ENCODE measurements at places on chromosomes 5 and 9.
A peak's percentile ranks its signal among the peaks of the same experiment; 100 is the strongest.

GRCh38 chr9:85430659-85431338 is 311.0 kb downstream of the AGTPBP1 start:
- no peak for DNase-seq

- no peak for DNase-seq
These were observed 13.3 kb downstream of the CAMK4 start for GRCh38 chr5:111237470-111237869.

DNA sequence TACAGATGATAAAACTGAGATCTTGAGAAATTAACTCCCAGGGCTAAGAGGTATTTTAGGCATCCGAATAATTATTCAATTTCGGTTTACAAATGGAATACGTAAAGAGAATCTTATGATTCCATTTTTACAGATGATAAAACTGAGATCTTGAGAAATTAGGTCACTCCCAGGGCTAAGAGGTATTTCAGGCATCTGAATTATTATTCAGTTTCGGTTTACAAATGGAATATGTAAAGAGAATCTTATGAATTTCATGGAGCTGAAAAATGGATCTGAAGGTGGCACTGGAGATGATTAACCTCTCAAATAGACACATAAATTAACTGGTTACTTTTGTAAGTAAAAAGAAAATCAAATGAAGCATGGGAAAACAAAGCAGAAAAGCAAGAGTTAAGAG is 44.2 kb downstream of the FGF1 start:
- no peak for DNase-seq

- peak; percentile 64 for DNase-seq
These were observed 3.3 kb downstream of the RNF183 start for GRCh38 chr9:113299800-113300292.

All from T47D (cell line).